Motor neuron (in vitro differentiated cells): ENCODE measurements at places on chromosomes 7 and 10. TPM values are rescaled to one million over a fixed set of nuclear protein-coding genes. Genes with fewer than 3 reads are reported as not detected.
A peak's percentile ranks its signal among the peaks of the same experiment; 100 is the strongest.

GRCh38 chr10:57654856-57655255 lies 612.8 kb downstream of the IPMK start:
- no peak for ATAC-seq

- peak; percentile 97 for ATAC-seq
These were observed 50.3 kb downstream of the CACNA2D1 start for GRCh38 chr7:82393076-82393839.

DNA sequence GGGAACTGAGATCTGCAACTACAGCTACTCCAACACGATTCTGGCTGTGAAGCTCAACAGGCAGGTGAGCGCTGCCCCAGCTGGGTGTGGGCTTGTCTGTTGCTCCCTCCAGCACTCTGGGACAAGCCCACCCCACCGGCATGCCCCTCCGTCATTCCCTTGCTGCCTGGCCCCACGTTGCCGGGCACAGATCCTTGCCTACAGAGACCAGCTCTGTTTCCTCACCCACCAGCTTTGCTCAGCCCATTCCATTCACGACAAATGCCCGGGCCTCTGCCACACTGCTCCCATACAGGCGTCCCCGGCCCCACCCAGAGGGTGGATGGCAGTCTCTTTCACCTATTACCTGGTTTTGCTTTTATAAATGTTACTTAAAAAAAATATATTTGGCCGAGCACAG lies 24.6 kb downstream of the WIPI2 start:
- ATAC-seq: no peak

DNA sequence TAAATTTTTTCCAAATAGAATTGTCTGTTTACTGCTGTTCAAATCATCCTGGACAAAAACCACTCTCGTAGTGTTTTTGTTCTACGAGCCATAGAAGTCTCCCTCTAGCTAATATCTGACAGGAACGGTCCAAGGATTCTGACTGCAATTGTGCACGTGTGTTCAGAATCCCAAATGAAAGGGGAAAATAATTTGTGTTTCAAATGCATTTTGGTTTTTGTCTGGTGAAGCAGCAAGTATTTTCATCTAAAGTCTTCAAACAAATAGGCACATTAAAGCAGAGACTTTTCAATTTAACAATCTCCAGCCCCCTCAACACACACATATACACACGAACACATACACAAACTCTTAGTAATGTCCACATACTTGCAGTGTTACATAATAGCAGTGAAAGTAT lies 475 bp downstream of the NEUROD6 start:
- ATAC-seq: no peak

GRCh38 chr10:100895896-100896295 lies 16.9 kb upstream of the SLF2 start:
- ATAC-seq: no peak

DNA sequence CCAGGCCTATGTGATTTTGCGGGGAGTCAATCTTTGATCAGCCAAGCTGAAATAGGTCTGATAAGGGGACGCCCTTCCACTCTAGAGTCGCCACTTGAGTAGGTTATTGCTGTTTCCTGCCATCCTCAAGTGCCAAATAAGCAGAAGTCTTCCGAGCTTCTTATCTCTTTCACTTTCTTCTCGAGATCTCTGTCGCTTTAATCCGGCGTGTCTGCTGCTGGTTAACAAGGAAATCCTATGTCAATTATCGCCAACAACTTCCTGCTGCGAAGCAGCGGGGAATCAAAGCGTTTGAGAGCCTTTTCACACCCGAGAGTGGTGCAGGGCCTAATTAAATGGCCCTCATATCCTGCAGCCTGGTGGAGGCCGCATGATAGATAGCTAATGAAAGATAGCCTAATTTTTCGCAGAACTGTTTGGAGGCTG lies 215.9 kb downstream of the RAB11FIP2 start:
- ATAC-seq: no peak

- no peak for ATAC-seq
These were observed 18.6 kb downstream of the NRP1 start for GRCh38 chr10:33315891-33316290.

DNA sequence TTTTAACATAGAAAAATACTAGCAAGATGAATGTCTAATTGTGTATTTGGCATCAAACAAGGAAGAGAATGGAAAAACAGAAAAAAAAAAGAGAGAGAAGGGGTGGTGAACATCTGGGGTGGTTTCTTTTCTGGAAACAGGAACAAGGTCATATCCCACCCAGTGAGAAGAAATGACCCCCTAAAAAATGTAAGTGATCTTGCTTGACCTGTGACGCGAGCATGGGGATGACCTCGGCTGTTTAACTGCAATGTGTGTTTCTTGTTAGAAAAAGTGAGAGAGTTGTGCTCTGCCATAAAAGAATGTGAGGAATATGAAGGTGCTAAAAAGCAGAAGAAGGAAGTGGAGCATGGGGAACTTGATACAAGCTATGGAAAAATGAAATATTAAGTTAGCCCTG lies 258.5 kb downstream of the AGMO start:
- no peak for ATAC-seq

GRCh38 chr10:91007655-91008054 lies 86.8 kb upstream of the ANKRD1 start:
- ATAC-seq: no peak

GRCh38 chr7:157855452-157856213 lies 518.8 kb downstream of the DNAJB6 start:
- no peak for ATAC-seq

GRCh38 chr7:158035343-158035742 lies 552.3 kb downstream of the PTPRN2 start:
- no peak for ATAC-seq

GRCh38 chr10:99874341-99875085 lies 92.1 kb downstream of the ABCC2 start:
- ATAC-seq: no peak

GRCh38 chr7:12674053-12674452 lies 13.4 kb upstream of the ARL4A start:
- no peak for ATAC-seq

GRCh38 chr7:47346377-47346914 lies 235.5 kb downstream of the TNS3 start:
- no peak for ATAC-seq

- ATAC-seq: peak; percentile 50
These were observed 19.8 kb downstream of the ERCC6 start for GRCh38 chr10:49518982-49519578.

- no peak for ATAC-seq
These were observed 341.7 kb upstream of the SEMA3D start for GRCh38 chr7:85528581-85528980.

- ATAC-seq: no peak
These were observed 30.8 kb upstream of the FXYD4 start for GRCh38 chr10:43340619-43341018.

- ATAC-seq: no peak
These were observed 132.9 kb downstream of the PIP4K2A start for GRCh38 chr10:22581461-22581860.

DNA sequence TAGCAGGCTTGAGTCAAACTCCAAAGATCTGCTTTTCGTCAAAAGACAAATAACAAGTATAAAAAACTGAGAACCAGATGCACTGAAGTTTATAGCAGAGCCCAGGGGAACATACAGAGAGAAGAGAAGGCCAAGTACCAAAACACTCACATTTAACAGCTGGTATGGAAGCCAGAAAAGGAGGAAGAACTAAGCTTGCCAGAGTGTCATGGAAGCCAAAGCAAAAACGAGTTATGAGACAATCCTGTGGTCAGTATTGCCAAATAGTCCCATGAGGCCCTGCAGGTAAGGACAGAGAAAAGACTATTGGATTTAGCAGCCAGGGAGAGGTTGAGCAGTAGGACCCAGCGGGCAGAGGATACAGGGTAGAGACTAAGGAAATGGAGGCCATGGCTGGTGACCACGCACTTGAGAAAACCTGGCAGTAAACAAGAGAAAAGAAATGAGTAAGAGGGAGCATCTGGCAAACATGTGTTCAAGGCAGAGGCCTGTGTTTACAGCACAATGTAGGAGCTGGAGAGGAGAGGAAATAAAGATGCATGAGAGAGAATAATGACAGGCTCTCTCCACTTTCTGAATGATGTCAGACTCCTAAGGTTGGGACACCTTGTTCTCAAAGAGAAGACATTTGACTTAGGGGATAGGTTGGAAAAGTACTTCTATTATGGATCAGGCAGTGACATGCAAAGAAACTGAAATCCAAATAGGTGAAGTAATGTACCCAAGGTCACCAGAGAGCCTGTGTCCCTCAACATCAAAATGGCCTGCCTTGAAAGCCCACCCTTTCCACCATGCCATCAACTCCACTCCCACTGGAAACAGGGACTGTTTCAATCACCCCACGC lies 9.1 kb downstream of the CREB3L2 start:
- peak; percentile 61 for ATAC-seq

DNA sequence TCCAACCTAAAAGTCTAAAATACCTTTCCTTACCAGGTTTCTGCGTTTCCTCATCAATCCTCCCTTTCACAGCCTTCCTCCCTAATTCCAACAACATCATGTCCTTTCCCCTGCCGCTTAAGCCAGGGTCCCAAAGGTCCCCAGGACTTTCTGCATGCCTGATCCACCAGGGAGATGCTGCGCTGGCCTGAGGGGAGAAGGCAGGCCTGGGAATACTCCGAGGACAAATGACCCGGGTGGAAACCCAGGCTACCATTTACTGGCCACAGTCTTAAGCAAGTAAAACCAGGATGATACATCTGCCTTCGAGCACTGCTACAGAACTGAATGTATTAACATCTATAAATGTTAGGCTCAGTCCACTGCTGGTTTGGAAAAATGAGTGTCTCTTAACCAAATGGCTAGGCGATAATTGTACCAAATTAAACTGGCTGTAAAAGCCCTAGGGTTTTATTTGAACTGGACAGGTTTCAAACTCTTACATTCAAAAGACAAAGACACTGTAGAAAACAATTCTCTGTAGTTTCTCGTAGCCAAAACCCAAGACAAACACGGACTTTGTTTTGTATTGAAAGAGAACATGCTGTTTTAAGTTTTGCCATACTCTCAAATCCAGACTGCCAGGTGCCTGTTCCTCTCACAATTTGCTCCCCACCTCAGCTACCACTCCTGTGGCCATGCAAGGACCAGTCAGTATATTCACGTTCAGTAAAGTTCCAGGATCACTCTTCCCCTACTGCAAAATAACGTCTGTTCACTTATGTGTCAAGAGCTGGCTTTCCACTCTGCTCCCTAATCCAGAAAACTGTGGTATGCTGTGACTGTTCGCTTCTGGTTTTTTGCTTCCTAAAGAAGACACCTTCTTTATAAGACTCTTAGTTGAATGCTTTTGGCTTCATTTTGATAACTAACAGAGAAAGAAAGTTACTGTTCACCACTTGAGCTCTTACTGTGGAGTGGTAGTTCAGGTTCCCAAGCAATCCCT lies 145.7 kb downstream of the RNF216 start:
- no peak for ATAC-seq

DNA sequence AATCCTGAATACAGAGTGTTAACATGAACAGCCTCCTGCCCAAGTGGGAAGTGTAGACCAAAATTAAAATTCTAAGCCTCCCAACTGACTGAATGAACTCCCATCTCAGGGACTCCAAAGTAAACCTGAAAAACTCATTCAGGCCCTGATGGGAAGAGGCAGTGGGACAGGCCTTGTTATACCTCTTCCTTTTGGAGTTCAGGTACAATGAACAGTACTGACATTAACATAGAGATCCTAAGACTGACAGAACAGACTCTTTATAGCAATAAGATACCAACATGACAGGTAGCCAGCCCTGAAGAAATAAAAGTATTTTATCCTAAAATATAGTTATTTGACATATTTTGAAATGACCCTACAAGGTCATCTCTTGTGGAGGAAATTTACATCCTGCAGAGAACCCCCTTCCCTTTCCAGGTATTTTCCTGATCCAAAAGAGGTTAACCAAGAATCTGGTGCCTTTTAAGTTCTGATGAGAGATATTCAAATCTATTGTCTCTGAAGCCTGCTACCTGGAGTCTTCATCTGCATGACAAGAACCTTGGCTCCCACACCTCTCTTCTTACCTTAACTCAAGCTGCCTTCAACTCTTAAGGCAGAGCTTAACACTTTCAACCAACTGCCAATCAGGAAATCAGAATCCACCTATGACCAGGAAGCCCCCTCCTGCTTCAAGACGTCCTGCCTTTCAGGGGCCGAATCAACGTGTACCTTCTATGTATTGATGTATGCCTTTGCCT lies 103.3 kb upstream of the PFKP start:
- ATAC-seq: no peak

DNA sequence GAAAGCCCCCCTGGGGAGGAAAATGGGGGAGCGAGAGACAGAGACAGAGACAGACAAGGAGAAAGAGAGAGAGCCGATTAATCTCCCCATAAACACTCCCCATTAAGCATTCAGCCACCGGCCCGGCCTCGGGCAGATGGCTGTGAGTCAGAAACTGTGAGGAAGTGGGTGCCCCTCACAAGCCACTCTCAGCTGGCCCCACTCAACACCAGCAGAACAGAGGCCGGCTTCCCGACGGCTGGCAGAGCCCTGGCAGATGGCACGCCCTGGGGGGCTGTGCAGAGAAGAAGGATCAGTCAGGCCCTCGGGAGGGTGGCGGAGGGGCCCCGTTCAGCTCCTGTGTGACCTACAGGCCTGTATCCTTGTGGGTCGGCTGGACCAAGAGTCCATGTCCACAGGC lies 41.2 kb downstream of the CAMK2B start:
- ATAC-seq: peak; percentile 34

DNA sequence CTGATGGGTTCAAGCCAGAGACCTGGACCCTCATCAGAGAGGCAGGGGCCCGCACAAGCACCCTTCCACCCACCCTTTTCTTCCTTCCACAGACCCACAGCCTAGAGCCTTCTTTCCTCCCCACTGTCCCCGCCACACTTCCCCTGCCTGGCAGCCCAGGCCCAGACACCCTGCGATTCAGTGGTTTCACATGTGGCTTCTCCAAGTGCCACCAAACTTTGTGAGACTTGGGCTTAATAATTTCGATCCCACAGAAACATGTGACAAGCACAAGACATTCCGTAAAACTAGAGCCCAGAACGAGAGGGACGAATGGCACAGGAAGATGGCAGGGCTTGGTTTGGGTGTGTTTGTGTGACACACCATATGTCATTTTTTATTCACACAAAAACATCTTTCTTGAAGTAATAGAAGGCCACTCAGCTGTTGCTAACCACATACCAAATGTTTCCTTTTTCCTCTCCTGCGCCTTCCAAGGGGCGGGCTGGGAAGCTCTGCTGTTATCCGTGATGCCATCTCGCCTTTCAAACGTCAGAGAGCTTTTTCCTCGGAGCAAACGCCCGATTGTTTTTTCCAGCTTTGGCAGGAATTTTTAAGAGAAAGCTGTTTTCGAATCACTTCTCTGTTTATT lies 162.9 kb downstream of the GRK5 start:
- ATAC-seq: no peak

GRCh38 chr10:13872411-13872810 lies 285.6 kb downstream of the PRPF18 start:
- ATAC-seq: peak; percentile 87

Gene ADAM8
- 0.94 and 1.8 TPM in 2 replicates for total RNA-seq

Gene ACSL5
- 2.4 and 3.7 TPM in 2 replicates for total RNA-seq

Gene SLC18A3
- total RNA-seq: 12.1 and 12.4 TPM in 2 replicates

Gene CALHM1
- total RNA-seq: 0.22 and 0.58 TPM in 2 replicates

Gene CAMK1D
- 9.5 and 11.6 TPM in 2 replicates for total RNA-seq

Gene SNX10
- total RNA-seq: 0.59 and 0.87 TPM in 2 replicates

Gene TMEM236
- 0.24 and 0.39 TPM in 2 replicates for total RNA-seq

Gene GIMAP8
- total RNA-seq: 0.08 and 0.14 TPM in 2 replicates

Gene GIMAP7
- 0.35 TPM in 1 of 2 replicates, not detected in the other for total RNA-seq

Gene WIPF3
- 3.8 and 4.7 TPM in 2 replicates for total RNA-seq

Gene ARMC3
- 0.50 and 0.92 TPM in 2 replicates for total RNA-seq

Gene KAZALD1
- total RNA-seq: 1.3 and 1.9 TPM in 2 replicates

Gene PRR15
- 2.3 and 2.8 TPM in 2 replicates for total RNA-seq

Gene SSC4D
- total RNA-seq: 0.38 and 0.46 TPM in 2 replicates

Gene NYAP1
- 21.1 and 21.2 TPM in 2 replicates for total RNA-seq

Gene ANXA8
- 0.52 TPM in 1 of 2 replicates, not detected in the other for total RNA-seq

Gene FAM25G
- not detected in 2 replicates for total RNA-seq

Gene HGF
- 1.8 and 2.2 TPM in 2 replicates for total RNA-seq

Gene ENKUR
- 3.7 and 4.0 TPM in 2 replicates for total RNA-seq

Gene EPHB4
- total RNA-seq: 27.5 and 33.0 TPM in 2 replicates
